ENCODE measurements at places on chromosomes 5 and 9. TPM values are rescaled to one million over a fixed set of nuclear protein-coding genes. Genes with fewer than 3 reads are reported as not detected.

The AJM1 gene
- total RNA-seq: 5.6 TPM

The ORM2 gene
- total RNA-seq: not detected

The FLT4 gene
- total RNA-seq: 0.90 TPM

The COL23A1 gene
- total RNA-seq: 0.68 TPM

The ZNF483 gene
- 2.3 TPM for total RNA-seq

The HK3 gene
- not detected for total RNA-seq

The PLCXD3 gene
- not detected for total RNA-seq

The KIF27 gene
- total RNA-seq: 1.9 TPM

The NEUROG1 gene
- not detected for total RNA-seq

The FOXD4L6 gene
- total RNA-seq: not detected

The KCNV2 gene
- not detected for total RNA-seq

The MCC gene
- total RNA-seq: 8.0 TPM

The HARS1 gene
- 87.6 TPM for total RNA-seq

The PDE6A gene
- not detected for total RNA-seq

The TMC1 gene
- not detected for total RNA-seq

The EIF4E1B gene
- total RNA-seq: not detected

The TSSK1B gene
- not detected for total RNA-seq

The RGP1 gene
- total RNA-seq: 22.1 TPM

The CCNI2 gene
- 9.5 TPM for total RNA-seq

The INSYN2B gene
- not detected for total RNA-seq

The CRHBP gene
- total RNA-seq: 0.34 TPM

The ARHGEF28 gene
- total RNA-seq: not detected

The PPP3R2 gene
- not detected for total RNA-seq

The CAMK2A gene
- total RNA-seq: not detected

The RAB24 gene
- 44.1 TPM for total RNA-seq

The PCDHA1 gene
- total RNA-seq: not detected

The FAM120A gene
- 139 TPM for total RNA-seq

The GPR21 gene
- total RNA-seq: 1.1 TPM
